ENCODE measurements at places on chromosomes 7 and 10.

- no peak for DNase-seq
Measured at GRCh38 chr7:152501506-152501905, 65.7 kb upstream of the KMT2C start.

GRCh38 chr10:131246775-131247174, 64.7 kb downstream of the TCERG1L start:
- no peak for DNase-seq

- DNase-seq, result no peak
Measured at GRCh38 chr7:72025381-72025960, 386.7 kb downstream of the CALN1 start.

DNA sequence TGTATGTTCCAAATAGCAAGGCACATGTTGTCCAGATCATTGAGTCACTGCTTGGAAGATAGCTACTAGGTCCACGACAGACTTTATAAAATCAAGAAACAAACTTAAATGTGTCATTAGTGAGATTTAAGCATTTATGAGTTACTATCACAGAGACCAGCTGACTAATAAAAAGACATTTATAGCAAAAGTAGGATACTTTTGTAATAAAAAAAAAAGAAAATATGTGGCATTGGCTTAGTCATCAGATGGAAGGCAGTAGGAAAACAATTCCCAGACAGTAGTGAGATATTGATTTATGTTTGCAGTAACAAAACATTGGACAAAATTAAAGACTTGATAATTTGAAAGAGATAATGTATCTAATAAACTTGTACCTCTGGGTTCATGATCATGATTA, 881.0 kb upstream of the LRRN3 start:
- DNase-seq, result no peak

- DNase-seq, result no peak
Measured at GRCh38 chr7:39952803-39953202, 2.7 kb downstream of the CDK13 start.

GRCh38 chr10:81873231-81873931, 1.6 kb upstream of the NRG3 start:
- no peak for DNase-seq

DNA sequence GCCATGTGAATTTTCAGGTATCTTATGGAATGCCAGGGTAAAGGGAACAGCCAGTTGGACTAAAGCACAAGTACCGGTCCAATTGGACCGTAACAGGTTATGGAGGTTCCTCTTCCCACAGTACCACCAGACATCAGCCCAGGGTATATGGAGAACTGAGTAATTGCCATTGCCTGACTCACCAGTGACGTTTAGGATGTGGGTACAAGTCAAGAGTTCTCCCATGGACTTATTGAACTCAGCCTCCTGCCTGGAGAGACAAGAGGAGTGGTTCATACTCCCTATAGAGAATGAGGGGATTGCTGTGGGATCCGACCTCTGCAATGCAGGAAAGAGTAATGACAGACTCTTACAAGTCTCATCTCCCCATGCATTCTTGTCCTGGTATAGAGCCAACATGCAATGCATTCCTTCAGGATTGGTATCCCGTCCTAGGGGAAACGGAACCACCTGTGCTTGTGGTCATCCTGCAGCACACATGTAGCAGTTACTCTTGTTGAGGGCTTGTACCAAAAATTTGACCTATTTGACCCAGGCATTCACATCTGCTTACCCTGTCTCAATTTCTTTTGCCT, 30.7 kb upstream of the ELOVL3 start:
- DNase-seq, result no peak

- no peak for DNase-seq
Measured at GRCh38 chr10:18582803-18583202, 68.6 kb downstream of the NSUN6 start.

DNA sequence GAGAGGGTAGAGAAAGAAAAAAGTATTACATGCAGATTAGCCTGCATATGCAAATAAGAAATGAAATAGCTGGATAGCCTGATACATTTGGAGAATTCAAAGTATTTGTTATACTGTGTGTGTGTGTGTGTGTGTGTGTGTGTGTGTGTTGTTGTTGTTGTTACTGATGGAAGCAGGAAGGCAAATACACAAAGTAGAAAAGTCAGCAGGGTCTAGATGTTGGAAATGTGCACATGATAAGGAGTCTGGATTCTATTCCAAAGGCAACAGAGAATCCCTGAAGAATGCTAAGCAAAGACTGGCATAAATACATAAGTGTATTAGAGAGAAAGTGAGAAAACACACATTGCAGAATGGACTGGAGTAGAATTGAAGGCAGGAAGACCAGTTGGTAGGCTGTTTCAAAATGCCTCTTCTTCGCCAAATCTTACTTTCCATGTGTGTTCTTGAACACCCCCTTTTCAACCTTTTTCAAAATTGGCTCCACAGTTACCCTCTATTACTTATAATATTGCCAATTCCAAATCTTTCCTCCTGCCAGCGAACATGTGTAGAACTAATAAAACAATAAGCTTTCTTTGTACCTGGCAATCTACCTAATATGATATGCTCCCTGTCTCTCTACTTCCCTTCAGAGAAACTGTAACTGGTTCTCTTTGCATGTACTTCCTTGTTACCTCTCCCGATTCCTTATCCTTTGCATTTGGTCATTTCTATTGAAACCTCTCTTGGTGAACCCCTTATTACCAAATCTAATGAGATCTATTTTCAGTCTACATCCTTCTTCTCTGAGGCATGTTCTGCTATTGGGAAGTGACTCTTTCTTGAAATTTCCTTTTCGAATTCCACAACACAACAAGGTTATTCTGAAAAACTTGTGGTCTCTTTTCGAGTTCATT, 6.2 kb downstream of the CPED1 start:
- no peak for DNase-seq

All from activated naive CD4-positive, alpha-beta T cell (primary cell).